ENCODE measurements at places on chromosomes 2 and 18. TPM values are rescaled to one million over a fixed set of nuclear protein-coding genes. Genes with fewer than 3 reads are reported as not detected.

The TUBA3E gene
- total RNA-seq: not detected

The CCDC102B gene
- 5.3 TPM for total RNA-seq

The INPP5D gene
- total RNA-seq: 1.7 TPM

The RBM44 gene
- total RNA-seq: 1.6 TPM

The MZT2B gene
- total RNA-seq: 277 TPM

The FN1 gene
- total RNA-seq: 50.4 TPM

DNA sequence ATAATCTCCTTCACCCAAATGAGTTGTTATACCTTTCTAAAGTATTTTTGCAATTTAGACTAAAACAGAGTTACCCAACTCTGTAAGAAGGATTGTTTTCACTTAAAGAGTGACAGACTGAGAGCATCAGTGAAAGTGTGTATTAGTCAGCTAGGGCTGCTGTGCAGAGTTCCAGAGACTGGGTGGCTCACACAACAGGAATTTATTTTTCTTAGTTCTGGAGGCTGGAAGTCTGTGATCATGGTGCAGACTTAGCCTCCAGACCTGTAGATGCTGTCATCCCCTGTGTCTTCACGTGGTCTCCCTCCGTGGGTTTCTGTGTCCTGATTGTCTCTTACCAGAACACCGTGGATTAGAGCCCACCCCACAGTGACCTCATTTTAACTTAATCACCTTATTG is 40.0 kb downstream of the BCL2L11 start:
- no peak for DNase-seq

GRCh38 chr18:39774957-39775598 is 2180.0 kb upstream of the PIK3C3 start:
- no peak for DNase-seq

DNA sequence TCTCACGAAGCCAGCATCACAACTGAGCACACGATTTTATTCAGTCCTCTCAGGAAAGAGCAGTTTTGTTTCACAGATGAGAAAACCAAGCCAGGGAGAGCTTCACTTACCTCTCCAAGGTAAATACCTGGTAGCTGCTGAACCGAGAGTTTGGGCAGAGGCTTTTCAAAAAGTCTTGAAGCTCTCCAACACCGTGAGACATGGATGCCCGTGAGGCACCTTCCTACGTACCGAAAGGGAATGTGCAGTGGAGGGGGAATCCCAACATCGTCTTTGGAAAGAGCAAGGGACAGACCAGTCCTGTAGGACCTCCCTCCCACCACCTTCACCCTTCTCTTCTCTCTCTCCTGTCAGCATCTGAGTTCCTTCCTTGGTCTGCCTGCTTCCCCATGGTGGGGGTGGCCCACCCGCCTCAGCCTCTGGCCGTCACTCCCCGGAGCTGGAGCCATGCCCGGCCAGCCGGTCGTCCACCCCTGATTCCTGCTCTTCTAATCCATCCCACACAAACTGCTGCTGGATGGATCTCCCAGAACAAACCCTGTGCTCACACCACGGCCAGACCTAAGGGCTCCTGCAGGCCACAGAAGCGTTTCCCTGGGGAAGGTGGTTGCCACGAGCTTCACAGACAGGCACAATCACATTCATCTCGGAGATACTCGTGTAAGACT is 97.3 kb upstream of the SNTG2 start:
- DNase-seq: no peak

DNA sequence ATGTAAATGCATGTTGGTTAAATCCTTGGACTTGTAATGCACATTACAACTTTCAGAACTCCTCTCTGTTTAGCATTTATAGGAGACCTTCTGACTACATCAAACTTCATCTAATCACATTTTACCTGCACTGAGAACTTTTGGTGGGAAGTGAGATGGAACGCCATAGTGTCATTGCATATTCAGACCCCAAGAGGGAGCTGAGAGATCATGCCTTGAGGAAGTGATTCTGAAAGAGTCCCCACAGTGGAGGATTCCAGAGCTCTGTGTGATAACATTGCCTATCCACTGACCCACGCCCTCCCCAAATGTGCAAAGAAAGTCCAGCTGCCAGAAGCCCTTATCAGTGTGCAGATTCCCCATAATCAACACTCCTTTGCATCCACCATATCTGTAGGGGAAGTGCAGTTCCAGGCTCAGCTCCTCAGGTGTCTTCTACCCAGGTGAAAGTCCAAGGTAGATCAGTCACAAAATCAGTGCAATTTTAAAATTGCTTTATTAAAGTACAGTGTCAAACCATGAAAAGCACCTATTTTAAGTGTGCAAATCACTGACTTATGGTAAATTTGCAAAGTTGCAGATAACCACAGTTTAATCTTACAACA is 212.4 kb downstream of the RPIA start:
- DNase-seq: peak; percentile 30

- DNase-seq: no peak
Measured at GRCh38 chr2:224569654-224570053, 15.5 kb downstream of the CUL3 start.

GRCh38 chr18:37956902-37957301 is 391.3 kb upstream of the CELF4 start:
- no peak for DNase-seq

DNA sequence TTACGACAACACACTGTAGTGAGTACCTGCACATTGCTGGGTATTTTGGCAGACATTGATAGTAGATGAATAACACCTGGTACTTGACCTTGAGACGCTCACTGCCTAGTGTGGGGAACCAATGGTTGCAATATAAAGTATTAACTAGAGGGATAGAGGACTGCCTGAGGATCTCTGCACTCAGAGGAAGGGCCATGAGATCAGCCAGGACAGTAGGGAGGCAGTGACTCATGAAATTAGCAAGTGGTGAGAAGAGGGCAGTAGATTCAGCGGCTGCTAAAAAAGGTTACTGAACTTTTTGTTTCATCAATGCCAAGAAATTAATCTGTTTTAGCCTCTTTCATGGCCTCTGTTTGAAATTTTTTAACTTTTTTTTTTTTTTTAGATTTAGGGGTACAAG is 250.8 kb upstream of the TCF4 start:
- no peak for DNase-seq

- DNase-seq: no peak
Measured at GRCh38 chr2:201955231-201955630, 78.4 kb upstream of the FZD7 start.

- DNase-seq: no peak
Measured at GRCh38 chr18:23257686-23258565, 122.6 kb downstream of the CABLES1 start.

GRCh38 chr2:134009440-134009839 is 244.4 kb upstream of the MGAT5 start:
- DNase-seq: peak; percentile 24

- peak; percentile 86 for DNase-seq
Measured at GRCh38 chr2:73202156-73203054, at the start of gene NOTO. Gene NOTO (plus strand): TSS chr2:73202574. CDS start chr2:73202667, 93 bp downstream.

DNA sequence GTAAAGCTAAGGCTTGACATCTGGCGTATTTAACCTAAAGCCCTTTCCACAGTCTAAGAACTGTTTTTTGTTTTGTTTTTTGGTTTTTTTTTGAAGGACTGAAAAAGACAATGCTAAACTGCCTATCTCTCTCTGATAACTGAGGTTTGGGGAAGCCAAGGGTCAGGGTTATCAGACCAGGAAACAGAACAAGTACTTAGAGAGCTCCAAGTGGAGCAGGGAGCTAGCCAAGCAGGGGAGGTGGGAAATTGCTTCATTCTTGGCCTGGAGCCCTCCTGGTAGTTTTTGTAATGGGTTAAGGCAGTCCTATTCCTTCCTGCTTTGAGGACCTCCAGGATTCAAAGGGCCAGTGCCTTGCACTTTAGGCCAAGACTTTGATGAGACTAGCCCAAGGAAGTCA is 154.3 kb upstream of the LTBP1 start:
- DNase-seq: no peak

DNA sequence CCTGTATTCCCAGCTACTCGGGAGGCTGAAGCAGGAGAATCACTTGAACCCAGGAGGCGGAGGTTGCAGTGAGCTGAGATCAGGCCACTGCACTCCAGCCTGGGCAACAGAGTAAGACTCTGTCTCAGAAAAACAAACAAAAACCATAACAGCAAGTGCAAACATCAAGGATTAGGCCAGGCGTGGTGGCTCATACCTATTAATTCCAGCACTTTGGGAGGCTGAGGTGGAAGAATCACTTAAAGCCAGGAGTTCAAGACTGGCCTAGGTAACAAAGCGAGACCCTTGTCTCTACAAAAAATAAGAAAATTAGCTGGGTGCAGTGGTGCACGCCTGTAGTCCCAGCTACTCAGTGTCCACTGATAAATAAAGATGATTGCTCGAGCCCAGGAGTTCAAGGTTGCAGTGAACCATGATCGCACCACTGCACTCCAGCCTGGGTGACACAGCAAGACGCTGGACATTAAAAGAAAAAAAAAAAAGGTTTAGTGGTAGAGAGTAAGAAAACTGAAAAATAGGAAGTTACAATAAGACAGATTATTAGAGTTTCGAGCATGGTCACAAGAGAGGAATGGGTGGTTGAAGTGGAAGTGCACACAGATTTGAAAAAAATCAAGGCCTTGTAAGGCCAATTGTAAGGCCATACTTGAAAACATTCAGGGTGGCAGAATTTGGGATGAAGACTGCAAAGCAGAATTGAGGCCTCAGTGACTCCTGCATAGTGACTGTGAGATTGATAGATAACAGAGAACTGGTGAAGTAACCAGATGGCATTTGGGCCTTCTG is 6.4 kb upstream of the KCMF1 start:
- no peak for DNase-seq

DNA sequence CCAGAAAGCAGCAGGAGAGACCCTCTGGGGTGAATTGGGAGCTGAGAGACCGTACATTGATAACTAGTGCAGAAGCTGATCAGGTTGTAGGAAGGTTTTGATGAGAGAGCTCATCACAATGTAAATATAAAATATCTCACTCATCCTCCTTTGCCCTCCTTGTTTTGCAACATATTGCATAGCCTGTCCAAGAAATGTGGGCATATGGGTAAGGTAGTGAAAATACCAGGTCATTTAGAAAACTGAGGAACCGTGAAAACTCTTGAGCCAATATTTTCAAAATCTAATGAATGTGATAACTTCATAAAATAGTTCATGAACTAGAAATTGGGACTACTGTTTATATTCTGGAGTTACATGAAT is 31.4 kb downstream of the C18orf54 start:
- no peak for DNase-seq

DNA sequence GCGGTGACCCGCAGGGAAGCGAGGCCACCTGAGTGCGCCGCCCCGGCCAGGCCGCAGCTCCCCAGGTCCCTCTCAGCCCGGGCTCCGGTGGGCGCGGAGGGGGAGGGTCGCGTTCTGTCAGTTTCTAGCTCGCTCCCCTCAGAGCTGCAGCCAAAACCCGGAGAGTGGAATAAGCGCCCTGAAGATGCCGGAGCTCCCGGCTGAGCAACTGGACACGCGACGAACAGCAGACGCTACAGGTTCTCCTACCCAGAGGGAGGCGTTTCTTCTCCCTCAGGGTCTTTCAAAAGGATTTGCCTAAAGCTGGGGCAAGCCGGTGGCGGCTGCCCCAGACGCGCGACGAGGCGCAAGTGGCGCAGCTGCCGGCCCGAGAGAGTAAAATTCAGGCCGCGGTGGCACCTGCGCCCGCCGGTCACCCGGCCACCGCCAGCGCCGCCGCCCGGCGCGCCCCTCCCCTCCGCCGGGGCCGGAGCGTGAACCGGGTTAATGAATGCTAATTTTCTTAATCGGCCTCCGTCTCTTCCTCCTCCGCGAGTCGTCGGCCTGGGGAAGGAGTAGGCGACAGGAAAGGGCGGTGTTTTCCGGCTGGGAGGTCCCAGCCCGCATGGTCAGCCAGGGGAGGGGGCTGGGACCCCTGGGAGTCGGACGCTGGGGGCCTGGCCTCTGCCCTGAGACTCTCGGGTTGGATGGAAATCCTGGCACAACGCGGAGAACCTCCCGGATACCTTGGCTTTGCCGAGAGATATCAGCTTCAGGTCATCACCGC is 845 bp upstream of the CDC42EP3 start:
- peak; percentile 94 for DNase-seq

DNA sequence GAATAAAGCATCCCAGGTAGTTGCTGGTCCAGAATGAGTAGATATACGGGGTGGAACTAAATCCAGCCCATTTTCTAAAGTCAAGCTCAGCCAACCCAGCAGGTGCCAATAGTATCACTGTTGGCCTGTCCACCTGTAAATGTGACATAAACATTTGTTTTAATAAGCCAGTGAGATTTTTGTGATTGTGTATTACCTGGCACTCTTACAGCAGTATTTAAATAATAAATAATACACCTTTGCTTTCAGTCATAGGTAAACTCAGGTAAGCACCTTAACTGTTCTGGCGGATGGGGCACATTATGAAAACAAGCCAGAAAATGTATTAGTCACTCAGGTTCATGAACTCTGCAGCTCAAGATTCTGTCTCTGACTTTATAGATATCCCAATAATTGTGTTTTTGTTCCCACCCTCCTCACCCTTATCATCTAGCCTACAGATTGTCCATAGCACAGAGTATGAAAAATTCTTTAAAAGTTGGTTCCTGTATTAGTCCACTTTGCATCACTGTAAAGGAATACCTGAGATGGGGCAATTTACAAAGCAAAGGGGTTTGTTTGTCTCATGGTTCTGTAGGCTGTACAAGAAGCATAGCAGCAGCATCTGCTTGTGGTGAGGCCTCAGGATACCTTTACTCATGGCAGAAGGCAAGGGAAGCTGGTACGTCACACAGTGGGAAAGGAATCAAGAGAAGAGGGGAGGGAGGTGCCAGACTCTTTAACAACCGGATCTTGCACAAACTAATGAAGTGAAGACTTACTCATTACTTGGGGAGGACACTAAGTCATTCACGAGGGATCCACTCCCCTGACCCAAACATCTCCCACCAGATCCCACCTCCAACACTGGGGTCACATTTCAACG is 73.0 kb upstream of the CYRIA start:
- no peak for DNase-seq

DNA sequence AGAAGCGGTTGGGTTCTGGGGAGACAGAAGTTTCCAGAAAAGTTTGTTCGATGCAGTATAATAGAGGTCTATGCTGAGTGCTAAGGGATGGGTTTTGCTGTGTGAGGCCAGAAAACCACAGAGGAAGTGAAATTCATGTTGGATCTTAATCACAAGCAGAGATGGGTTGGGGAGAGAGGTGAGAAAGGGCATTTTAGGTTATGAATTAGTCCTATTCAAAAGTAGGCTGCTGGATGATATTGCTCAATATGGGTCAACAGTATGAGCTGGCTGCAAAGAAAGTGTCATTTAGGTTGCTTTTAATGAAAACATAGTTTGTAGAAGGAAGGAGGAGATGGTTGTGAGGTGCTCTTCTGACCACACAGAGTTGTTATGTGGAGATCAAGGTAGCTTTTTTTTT is 118.8 kb upstream of the LHCGR start:
- DNase-seq: no peak

DNA sequence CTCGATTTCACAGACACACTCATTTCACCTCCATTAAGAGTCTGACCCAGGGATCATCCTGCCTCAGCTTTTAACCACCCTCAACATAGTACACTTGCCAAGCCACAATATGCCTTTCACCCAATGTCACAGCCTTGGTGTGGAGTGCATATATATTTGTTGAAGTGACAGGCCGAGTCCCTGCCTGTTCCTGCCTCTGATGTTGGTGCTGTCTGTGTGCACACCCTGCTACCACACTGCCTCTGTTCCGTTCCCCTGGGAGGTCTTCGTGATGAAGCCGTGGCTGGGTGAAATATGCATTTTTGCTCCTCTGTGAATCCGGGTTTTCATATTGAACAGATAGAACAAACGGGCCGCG is 90.3 kb downstream of the RNF144A start:
- DNase-seq: no peak

GRCh38 chr2:11409572-11409959 is 56.4 kb downstream of the E2F6 start:
- DNase-seq: no peak
